ENCODE measurements at places on chromosomes 5 and 9.

GRCh38 chr9:93182572-93182971 is 1.4 kb upstream of the WNK2 start:
- DNase-seq, result no peak

- no peak for DNase-seq
Observed at GRCh38 chr9:98229620-98230019, 25.8 kb downstream of the TBC1D2 start.

GRCh38 chr5:1799110-1799601 is 481 bp downstream of the MRPL36 start:
- no peak for DNase-seq

DNA sequence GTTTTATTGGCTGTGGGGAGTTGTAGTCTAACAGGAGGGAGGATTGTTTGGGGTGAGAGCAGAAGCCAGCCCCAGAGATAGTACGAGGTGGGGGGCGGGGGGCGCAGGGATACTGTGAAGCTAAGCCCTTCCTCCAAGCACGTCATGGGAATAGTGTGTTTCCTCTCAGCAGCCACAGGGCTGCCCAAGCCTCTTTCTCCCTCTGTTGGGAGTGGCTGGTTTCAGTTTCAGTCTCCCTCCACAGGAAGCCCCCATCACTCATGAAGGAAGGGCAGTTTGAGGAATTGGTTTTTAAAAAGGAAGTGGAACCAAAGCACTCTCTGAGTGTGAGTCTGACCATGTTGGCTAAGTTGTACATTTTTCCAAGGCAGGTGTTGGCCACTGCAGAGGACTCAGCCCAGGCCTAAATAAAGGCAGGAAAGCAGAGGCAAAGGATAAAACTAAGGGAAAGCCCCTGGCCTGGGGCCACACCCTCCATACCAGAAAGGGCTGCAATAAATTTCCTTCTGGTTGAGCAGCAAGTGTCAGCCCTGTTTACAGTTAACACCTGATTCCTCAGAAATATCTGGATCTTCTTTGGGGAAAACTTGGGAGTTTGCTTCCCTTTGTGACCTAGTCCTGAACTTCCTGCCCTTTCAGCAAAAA is 3.2 kb downstream of the RAB24 start:
- no peak for DNase-seq

DNA sequence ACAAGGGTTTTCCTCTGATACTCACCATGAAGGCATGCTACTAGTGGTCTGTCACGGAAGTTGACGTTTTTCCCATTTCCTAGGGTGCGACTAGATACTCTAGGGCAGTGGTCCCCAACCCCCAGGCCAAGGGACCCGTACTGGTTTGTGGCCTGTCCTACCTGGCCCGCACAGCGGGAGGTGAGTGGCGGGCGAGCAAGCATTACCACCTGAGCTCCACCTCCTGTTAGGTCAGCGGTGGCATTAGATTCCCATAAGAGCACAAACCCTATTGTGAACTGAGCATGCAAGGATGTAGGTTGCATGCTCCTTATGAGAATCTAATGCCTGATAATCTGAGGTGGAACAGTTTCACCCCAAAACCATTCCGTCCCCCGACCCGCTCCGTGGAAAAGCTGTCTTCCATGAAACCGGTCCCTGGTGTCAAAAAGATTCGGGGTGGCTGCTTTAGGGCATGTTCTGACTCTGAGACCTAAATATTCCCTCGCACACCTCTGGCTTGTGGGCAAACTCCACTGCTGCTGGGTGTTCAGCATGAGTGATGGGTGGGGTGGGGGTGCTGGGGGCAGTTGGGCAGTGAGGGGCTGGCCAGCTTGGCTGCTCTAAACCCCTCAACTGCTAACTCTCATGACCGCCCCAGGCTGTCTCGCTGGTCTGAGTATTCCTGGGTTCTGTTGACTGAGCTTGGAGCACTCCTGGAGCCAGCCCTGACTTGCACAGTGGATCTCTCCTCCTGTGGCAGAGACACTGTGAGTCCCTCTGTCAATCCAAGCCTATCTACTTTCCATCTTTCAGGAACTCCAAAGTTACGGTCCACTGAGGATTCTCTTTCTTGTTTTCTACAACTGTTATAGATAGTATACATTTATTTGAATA is 78.3 kb upstream of the NEK6 start:
- DNase-seq, result no peak

DNA sequence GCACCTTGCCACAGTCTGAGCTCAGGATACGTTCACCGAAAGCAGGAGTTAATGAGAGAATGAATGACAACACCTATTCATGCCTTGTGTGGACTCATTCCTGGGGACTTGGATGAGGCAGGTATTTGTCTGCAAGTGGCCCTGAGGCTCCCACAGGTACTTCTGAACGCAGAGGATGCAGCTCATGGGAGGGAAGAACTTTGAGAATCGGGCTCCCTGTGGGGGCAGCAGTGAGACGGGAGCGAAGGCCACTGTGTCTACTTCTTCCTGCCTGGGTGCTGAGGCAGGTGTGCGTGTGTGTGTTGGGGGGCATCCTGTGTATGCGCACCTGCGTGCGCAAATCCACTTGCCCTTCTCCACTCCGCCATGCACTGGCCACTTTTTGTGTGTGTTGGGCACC is 42.2 kb downstream of the PTPN3 start:
- DNase-seq, result no peak

DNA sequence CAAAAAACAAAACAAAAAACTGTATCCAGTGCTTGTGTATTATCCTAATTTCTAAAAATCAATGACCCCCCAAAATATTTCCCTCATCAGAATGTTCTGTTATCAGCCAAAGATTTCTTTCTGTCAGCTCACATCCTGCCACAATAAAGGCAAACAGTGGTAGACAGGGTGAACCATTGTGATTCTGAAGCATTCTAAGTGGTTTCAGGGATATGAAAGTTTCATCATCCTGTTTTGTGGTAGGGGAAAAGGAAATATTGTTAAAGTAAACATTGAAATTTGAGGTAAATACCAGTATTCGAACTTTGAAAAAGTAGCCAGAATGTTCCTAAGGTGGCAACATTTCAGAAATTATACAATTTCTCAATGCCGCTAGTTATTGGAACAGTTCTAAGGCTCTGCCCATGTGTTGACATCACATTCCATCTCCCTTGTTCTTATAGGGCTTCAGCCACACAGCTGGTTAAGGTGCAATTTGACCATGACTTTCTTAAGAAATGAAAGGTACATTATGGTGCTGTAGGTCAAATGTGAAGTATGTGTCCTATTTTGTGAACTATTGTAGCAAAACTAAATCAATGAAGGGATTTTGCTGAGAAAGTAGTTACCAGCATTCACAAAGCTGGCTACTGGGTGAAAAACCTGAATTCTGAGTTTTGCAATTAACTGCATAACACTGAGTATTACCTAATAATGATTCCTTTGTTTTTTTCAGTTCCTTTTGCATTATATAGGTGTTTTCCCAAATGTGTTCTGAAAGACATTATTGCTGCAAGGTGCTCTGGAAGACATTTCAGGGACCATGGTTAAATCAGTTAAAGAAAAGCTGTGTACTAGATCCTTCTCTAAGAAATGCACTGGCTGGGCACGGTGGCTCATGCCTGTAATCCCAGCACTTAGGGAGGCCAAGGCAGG is 107.6 kb upstream of the RASGRF2 start:
- DNase-seq, result no peak

GRCh38 chr9:2524601-2525000 is 97.0 kb upstream of the VLDLR start:
- DNase-seq, result no peak

DNA sequence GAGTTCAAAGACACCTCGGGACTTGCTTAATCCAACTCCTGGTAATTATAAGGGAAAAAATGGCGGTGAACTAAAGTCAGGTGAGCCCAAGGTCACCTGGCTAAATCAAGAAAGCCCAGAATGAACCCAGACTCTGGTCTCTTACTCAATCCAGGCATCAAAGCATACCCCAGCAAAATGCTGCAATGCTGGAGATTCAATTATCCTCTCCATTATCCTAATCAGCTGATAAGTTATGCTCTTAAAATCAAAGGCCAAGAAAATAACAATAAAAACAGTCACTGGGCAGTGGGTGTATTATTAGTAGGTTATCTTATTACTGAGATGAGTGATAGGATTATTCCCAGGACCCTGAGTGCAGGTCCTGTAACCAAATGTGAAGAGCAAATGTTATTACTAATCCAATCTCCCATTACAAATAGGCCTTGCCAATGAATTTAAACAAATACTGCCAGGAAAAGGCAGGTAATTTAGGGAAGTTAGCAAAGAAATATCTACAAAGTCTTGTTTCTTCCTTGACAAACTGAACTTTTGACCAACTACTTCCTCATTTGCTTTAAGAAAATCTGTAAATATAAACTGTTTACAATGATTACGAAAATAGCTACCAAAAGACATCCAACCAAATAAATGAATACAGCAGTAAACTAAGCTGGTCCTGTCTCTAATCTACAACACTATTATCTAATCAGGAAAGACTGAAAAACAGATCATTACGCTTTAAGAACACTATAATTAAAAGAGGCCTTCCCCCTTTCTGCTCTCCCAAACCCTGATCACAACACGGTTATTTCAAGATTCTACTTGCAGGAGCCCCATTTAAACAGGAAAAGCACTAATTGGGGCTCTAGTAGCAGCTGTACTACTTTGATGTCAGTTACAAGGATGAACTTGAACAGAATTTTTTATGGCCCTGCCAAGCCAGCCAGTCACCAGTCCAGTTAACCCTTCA is 103.2 kb downstream of the MED27 start:
- DNase-seq, result no peak

DNA sequence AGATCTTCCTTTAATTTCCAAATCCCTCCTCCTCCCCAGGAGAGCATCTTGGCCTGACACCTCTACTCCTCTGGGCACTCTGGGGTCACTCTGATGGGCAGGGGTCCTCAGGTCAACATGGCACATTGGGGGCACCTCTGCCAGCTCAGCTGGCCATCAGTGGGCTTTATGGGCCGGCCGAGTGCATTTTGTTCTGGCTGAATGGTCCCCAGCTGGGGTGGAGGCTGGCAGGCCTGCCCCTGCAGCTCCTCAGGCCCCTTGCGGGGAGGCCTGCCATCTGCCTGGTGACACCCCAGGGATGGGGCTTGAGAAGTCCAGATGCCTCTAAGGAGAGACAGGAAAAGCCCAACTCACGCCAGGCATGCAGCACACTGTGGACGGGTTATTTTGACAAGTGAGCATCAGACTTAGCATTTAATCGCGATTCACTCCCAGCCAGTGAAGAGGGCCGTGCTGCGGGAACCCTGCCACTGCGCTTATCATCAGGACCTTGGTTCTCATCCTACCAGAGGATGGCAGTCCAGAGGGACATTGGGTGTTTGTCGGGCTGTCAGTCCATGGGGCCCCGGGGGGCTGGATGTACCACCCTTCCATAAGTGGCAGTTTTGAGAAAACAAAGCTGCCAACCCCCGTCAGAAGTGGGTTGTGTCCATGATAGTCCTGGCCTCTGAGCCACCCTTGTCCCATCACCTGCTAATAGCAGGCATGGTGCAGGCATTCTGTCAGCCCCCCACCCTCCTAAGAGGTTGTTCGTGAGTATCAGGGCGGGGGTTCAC is 21.7 kb downstream of the PHF2 start:
- DNase-seq, result no peak

DNA sequence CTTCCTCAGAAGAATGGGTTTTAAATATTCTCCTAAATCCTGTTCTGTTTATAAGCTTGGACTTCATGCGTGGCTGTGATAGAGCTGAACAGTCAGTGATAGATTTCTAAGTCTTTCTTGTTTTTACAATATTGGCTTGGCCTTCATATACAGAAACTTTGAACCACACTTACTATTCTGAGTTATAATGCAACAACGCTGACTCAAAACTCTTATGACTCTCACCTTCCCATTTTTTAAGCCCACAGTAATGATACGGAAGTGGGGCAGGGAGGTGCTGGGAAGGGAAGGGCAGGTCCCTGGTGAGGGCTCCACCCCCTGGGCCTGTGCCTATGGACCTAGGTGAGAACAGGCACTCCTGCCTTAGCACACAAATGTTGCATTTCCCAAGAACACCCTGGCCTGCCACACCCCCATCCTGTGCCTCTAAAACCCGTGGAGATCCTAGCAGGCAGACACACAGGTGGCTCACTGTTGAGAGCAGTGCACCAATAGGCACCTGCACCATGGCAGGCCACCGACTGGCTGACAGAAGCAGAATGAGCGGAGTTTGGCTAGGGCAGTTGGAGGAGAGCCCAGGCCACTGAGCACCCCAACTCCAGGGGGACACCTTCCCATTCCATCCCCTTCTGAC is 376.7 kb downstream of the GABRG2 start:
- DNase-seq, result no peak

- no peak for DNase-seq
Observed at GRCh38 chr9:124322618-124323432, 65.1 kb downstream of the NEK6 start.

DNA sequence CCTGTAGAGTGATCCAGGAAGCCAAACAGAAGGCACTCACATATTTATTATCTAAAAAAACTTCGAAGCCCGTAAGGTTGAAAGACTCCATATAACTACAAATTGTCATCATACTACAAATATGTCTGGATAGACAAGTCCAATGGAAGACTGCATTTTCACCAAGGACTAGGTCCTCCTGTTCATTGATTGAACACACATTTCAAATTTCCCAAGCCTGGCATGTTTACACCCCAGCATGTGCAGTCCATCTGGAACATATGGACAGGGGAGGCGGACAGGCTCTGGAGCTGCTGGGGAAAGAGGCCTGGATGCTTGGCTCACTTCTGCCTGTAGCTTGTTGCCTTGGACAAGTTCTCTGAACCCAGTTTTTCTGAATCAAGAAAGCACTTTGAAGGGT is 378.7 kb downstream of the ENC1 start:
- no peak for DNase-seq

DNA sequence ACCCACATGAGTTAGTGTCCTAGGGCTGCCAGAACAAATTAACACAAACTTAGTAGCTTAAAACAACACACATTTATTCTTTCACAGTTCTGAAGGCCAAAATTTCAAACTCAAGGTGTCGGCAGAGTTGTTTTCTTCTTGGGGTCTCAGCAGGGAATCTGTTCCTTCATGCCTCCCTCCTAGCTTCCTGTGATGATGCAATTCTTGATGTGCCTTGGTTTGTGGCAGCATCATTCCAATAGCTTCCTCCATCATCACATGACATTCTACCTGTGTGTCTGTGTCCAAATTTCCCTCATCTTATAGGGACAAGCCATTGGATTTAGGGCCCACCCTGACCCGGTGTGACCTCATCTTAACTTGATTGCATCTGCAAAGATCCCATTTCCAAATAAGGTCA is 12.2 kb upstream of the SLC25A48 start:
- DNase-seq, result no peak

DNA sequence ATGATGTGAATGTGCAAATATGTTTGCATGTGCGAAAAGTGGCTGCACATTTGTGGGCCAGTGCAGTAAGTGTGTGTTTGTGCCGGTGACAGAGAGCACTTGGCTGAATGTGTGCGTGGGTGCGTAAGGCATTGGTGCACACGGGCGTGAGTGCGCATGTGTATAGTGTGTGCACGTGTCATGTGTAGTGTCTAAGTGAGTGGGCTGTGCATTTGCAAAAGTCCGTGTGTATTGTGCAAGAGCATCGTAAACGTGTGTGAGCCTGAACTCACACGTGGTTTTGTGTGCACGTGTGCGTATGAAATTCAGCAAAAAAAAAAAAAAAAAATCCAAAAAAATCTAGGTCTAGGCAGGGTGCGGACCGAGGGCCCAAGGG is 6.5 kb upstream of the EBF1 start:
- DNase-seq, result no peak
